ENCODE measurements at places on chromosomes 3 and 15.

DNA sequence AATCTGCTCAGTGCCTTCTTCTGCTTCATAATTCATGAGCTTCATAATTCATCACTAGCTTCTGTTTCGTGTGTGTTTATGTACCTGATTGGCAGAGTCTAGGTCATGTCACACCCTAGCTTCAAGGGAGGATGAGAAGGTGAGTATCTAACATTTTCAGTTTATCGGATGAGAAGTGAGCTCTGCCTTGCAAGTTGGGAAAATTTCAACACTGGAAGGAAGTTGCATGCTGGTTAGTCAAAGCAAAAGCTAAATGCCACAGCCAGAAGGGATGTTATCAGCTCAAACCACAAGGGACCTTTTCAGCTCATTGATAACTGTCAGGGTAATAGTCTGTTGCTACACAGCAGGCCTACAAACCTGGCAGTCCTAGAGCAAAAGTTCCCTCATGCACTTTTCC lies 7.3 kb upstream of the TNFSF10 start:
- peak; percentile 43 for DNase-seq

- DNase-seq, result no peak
Observed at GRCh38 chr3:126433496-126434263, 39.0 kb downstream of the CFAP100 start.

- peak; percentile 52 for DNase-seq
Observed at GRCh38 chr15:57527382-57528091, 64.2 kb upstream of the MYZAP start.

DNA sequence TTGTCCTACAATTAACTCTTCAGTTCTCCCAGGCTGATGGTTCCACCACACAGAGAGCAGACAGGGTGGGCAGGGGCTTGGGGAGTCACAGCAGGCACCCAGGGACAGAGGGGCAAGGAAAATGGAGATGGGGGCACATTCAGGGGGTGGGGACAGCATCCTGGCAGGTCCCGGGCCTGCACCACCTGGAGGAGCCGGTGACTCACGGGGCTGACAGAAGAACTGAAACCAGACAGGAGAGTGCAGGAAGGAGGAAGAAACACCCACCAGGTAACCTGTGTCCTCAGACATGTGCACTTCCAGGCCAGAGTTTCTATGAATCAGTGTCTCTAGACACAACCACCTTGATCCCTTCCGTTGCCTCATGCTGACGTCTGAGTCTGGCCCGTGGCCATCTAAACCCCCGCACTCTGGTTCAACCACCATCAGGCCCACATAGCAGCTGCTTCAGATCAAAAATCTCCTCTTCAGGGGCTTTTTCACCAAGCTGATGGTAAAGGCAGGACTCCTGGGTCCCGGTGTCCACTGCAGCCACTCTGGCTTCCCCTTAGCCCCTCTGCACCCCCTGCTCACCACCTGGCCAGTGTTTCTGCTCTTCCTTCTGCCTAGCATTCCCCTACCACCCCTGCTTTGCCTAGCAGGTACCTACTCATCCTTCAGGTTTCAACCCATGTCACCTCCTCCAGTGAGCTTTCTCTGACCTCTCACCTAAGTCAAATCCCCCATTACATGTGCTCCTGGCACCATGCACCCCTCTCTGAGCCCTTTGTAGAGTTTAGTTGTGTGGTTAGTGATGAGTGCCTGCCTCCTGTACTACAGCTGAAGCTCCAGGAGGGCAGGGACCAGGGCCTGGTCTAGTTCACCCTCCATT lies 16.5 kb upstream of the CYP11A1 start:
- no peak for DNase-seq

GRCh38 chr15:30001602-30002001 lies 81.2 kb upstream of the GOLGA8J start:
- DNase-seq, result no peak
